Eye (tissue), 1 donor: ENCODE measurements at places on chromosomes 7 and 10.
A peak's percentile ranks its signal among the peaks of the same experiment; 100 is the strongest.

- DNase-seq = no peak
Observed at GRCh38 chr7:19268737-19269136, 123.5 kb upstream of the FERD3L start.

- peak; percentile 90 for DNase-seq
Observed at GRCh38 chr7:111486472-111487142, 75.7 kb downstream of the IMMP2L start.

DNA sequence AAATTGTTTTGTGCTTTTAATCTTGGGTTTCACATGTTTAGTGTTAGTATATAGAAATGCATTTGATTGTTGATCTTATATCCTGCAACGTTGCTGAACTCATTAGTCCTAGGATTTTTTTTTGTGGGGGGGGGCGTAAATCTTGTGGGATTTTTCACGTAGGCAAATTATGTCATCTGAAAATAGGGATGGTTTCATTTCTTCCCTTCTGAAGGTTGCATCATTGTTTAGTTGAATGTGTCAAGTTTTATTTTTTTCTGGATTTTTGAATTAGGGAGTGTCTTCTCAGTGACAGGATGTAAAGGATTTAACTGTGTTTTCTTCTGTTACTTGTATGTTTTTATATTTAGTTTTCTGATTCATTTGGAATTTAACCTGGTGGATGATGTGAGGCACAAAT, 26.7 kb downstream of the MKLN1 start:
- DNase-seq = no peak

GRCh38 chr10:79272353-79272752, 74.9 kb upstream of the PPIF start:
- no peak for DNase-seq

GRCh38 chr7:129768614-129769399, 157.3 kb downstream of the NRF1 start:
- no peak for DNase-seq

DNA sequence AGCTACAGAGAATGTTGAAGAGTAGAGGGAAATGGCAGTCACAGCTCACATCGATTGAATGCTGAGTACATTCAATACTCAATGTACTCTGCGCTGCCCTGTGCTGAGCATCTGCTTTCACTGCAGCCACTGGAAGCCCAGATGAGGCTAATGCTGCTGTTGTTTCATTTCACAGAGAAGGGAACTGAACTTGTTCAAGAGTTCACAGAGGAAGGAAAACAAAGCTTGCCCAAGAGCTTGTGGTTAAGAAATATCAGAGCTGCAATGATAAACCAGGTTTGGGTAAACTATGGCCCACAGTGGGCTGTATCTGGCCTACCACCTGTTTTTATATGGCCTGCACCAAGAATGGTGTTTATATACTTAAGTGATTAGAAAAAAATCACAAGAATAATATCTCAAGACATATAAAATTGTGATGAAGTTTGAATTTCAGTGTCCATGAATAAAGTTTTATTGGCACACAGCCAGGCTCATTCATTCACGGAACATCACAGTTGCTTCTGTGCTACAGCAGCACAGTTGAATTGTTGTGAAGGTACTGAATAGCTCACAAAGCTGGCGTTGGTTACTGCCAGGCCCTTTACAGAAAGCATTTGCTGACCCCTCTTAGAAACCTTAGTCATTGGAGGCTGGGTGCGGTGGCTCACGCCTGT, 64.1 kb downstream of the CFAP58 start:
- no peak for DNase-seq
